ENCODE measurements at places on chromosomes 2 and 18. TPM values are rescaled to one million over a fixed set of nuclear protein-coding genes. Genes with fewer than 3 reads are reported as not detected.

REL gene
- total RNA-seq, result 5.3 TPM

UGT1A3 gene
- total RNA-seq, result not detected

RUFY4 gene
- not detected for total RNA-seq

SPC25 gene
- total RNA-seq, result 0.60 TPM

LCT gene
- not detected for total RNA-seq

PRKAG3 gene
- total RNA-seq, result not detected

CKAP2L gene
- total RNA-seq, result 1.3 TPM

FOXI3 gene
- not detected for total RNA-seq

LIMS4 gene
- 3.7 TPM for total RNA-seq

CLEC4F gene
- total RNA-seq, result 0.22 TPM

PTPRM gene
- 102 TPM for total RNA-seq

CCDC74B gene
- 0.97 TPM for total RNA-seq

LYG1 gene
- 0.57 TPM for total RNA-seq

DSEL gene
- 2.1 TPM for total RNA-seq

COL3A1 gene
- 72.7 TPM for total RNA-seq

SP9 gene
- not detected for total RNA-seq

GPBAR1 gene
- total RNA-seq, result 2.0 TPM

NBAS gene
- total RNA-seq, result 60.2 TPM
